NCI-H1105 treated with DMSO at 0.1 percent for 48 hours (cell line): ENCODE measurements at places on chromosomes 13 and 19.

- no peak for DNase-seq
These were observed 4.0 kb upstream of the UBE2M start for GRCh38 chr19:58562122-58563033.

GRCh38 chr19:887072-887471, 5.9 kb downstream of the MED16 start:
- no peak for DNase-seq

- DNase-seq = no peak
These were observed 26.3 kb downstream of the CYP4F2 start for GRCh38 chr19:15871570-15871969.

DNA sequence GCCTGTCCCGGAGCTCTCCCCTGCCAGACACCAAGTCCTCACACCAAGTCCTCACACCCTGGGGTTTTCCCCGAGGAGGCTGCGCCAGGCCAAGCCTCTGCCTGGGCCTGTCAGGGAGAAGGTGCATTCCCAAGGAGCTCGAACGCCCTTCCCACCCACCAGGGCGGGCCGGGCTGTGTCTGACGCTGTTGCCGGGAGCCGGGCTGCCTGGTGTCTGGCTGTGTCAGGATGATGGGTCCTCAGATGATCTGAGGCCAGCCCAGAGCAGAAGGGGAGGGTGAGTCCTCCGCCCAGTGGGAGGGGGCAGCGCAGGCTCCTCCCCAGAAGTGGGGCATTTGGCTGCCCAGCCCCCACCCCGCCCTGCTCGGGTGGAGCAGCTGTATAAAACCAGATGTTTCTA, 2.3 kb upstream of the HAS1 start:
- no peak for DNase-seq

GRCh38 chr13:100235311-100235901, 146.5 kb downstream of the PCCA start:
- peak; percentile 16 for DNase-seq

- DNase-seq = peak; percentile 17
These were observed 608 bp downstream of the CNN2 start for GRCh38 chr19:1026783-1027649.

DNA sequence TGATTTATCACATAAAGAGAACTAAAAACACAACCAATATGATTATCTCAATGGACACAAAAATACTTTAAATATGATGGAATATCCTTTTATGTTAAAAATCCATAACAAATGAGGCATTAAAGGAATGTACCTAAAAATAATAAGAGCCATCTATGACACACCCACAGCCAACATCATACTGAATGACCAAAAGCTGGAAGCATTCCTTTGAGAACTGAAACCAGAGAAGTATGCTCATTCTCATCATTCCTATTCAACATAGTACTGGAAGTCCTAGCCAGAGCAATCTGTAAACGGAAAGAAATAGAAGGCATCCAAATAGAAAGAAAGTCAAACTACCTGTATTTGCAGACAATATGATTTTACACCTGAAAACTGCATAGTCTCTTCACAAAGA, 671.0 kb downstream of the SLITRK1 start:
- DNase-seq = no peak

- no peak for DNase-seq
These were observed 125.1 kb downstream of the RAP2A start for GRCh38 chr13:97559030-97559429.

- no peak for DNase-seq
These were observed 90.2 kb downstream of the RAB20 start for GRCh38 chr13:110471156-110471832.

GRCh38 chr13:45120967-45121831, 889 bp downstream of the GTF2F2 start:
- no peak for DNase-seq

GRCh38 chr13:83378908-83379307, 503.4 kb downstream of the SLITRK1 start:
- no peak for DNase-seq

GRCh38 chr19:16133818-16134217, 9.7 kb upstream of the HSH2D start:
- DNase-seq = no peak

- DNase-seq = no peak
These were observed 88.4 kb upstream of the KLF5 start for GRCh38 chr13:72970301-72970880.

- DNase-seq = peak; percentile 36
These were observed 9.4 kb upstream of the CEACAM16 start for GRCh38 chr19:44689290-44690130.

DNA sequence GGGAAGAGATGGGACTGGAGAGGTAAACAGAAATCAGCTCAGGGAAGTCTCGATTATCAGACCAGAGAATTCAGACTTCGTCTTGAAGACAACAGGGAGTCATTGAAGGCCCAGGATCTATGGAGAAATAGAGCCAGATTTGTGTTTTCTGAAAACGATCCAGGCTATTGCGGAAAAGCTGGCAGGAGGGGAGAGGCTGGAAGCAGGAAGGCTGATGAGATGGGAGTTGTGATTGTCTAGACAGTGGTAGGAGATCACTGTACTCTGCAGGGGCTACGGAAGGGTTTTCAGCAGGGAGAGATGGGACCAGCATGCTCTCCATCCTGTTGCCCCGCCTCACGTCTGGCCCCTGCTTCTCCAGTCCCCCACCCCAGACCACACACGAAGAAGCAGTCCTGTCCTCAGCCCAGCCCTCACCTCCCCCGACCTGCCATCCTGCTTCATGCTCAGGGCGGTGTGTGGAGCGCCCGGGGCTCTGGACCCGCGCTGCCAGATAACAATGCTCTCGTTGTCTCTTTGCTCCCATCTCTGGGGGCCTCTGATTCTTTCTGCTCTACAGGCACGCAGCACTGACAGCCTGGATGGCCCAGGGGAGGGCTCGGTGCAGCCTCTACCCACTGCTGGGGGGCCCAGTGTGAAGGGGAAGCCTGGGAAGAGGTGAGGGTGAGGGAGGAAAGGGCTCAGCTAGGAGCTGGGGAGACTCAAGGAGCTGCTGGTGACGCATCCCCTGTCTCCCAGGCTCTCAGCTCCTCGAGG, 1.9 kb downstream of the ARHGAP33 start:
- DNase-seq = no peak

DNA sequence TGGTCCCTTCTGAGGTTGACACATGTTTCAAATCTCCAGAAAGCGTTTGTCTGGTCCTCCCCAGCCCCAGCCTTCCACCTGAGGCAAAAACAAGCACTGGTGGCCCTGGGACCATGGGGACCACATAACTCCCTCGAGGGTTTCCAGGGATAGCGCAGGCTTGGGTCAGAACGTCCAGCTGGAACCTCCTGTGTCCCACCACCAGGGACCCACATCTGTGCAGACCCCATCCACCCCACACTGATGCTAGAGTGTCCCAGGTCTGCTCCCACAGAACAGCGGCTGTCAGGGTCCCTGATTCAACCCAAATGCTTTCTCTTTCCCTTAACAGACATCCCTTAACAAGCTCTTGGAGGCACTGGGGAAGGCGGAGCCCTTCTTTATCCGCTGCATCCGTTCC, 29.6 kb upstream of the USE1 start:
- DNase-seq = no peak

GRCh38 chr13:28423010-28423409, 71.9 kb downstream of the FLT1 start:
- no peak for DNase-seq

- no peak for DNase-seq
These were observed 755.5 kb downstream of the SLITRK5 start for GRCh38 chr13:88426661-88427060.

- DNase-seq = peak; percentile 55
These were observed 6.6 kb upstream of the FBXW9 start for GRCh38 chr19:12703046-12703445.

DNA sequence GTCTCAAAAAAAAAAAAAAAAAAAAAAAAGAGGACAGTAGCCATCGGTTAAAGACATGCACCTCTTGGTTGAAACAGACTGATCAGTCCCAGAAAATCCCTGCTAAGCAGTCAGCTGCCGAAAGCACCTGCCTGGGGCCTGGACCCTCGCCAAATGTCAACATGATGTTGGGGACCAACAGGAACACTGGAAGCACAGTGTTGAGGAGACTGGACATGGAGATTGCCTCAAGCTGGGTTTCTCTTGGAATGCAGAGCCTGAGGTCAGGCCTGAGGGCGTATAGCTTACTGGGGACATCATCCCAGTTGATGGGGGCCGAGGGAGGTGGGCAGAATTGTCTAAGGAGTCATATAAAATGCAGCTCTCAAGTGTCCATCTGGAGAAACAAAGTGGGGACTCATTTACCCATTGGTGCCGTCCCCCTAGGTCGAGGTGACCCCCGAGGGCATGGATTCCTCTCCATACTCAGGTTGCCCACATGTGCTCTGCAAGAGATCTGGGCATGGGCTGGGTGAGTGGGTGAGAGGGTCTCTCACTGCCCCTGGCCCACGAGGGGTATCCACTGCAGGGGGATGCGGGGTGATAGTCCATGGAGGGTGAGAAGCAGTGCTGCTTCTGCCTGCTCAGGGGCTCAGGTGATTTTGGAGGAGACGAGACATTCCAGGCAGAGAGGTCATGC, 164.5 kb downstream of the URI1 start:
- peak; percentile 10 for DNase-seq

GRCh38 chr19:23774524-23774971, 15.9 kb upstream of the ZNF681 start:
- no peak for DNase-seq

- no peak for DNase-seq
These were observed 91.4 kb downstream of the COL4A1 start for GRCh38 chr13:110215606-110216005.

GRCh38 chr19:49889687-49890348, 6.9 kb downstream of the IL4I1 start:
- DNase-seq = peak; percentile 53

DNA sequence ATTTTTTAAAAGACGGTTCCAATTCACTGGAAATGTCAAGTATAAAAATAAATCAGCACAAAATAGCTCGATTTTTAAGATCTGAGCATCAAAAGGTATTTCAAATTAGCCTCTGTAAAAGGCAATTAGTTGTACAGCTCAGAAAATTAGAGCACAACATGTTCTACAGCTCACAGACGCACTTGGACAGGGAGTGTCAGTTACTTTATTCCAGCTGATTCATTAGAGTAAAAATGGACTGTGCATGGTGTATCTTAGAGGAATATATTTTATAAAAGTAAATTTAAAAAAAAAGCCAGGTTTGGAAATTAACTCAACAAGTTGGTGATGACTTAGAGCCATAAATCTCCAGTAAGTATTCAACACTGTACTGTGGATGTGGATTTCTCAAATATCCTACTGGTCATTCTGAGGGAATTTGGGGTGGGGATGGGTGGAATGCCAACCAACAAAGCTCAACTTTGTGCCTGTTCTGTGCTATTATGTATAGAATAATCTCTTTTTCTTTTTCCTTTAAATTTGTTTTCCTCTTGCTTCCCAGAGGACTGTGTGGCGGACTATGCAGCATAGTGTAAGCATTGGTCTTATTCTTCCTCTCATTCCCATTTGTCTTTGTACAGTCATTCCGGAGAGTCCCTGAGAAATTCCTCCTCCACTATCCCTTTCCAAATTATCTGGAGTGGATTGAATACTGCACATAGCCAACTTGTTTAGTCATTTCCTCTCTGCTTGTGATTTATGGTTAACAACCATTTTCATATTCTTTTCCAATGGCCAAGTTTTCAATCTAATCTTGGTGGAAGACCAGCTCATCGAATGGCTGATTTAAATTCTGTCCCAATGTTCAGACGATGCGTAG, 169.3 kb downstream of the DCT start:
- no peak for DNase-seq

DNA sequence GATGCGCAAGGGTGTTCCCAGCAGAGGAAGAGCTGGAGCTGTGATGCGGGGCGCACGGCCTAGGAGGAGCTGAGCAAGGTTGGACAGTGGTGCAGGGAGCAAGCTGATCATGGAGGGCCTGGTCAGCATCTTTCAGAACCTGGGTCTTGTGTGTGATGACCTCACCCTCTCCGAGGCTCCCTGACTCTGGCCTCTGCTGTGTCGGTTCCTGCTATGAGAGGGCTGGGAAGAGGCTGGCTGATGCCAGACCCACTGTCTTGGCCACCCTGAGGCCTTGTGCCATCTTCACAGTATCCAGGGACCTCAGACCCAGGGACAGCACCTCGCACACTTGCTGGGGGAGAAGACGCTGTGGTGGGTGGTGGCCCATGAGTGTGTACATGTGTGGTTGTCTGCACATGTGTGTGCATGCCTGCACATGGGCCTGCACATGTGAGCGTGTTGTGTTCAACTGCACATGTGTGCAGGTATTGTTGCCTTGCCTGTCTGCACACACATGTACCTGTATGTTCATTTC, 16.5 kb upstream of the C13orf46 start:
- no peak for DNase-seq

DNA sequence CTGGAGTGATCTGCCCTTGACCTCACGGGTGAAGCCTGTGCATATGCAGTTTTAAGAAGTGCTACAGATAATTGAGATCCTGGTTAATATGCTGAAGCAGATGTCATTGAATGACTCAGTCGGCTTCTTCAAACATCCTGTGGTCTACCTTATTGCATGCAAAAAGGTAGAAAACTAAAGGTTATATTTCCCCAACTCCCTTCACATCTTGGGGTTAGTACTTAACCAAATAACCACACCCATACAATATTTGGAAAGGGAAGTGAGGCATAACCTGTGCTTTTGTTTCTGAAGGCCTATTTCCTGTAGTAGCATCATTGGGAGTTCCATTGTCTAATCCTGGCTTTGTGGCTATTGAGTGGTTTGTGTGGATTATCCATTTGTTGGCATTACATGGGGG, 58.3 kb downstream of the RAP2A start:
- no peak for DNase-seq

GRCh38 chr13:51457086-51457815, 4.4 kb upstream of the INTS6 start:
- DNase-seq = no peak

- DNase-seq = no peak
These were observed 1004.2 kb downstream of the UQCRFS1 start for GRCh38 chr19:28208745-28209144.

GRCh38 chr19:1365319-1366269, 18.1 kb upstream of the NDUFS7 start:
- no peak for DNase-seq

DNA sequence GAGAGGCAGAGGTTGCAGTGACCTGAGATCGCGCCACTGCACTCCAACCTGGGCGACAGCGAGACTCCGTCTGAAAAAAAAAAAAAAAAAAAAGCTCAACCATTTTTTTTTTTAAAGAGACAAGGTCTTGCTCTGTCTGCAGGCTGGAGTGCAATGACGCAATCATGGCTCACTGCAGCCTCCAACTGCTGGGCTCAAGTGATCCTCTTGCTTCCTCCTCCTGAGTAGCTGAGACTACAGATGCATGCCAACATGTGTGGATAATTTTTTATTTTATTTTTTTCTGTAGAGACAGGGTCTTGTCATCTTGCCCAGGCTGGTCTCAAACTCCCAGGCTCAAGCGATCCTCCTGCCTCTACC, 10.3 kb downstream of the EHD2 start:
- peak; percentile 42 for DNase-seq

- no peak for DNase-seq
These were observed 12.0 kb upstream of the SHFL start for GRCh38 chr19:10074153-10074552.

DNA sequence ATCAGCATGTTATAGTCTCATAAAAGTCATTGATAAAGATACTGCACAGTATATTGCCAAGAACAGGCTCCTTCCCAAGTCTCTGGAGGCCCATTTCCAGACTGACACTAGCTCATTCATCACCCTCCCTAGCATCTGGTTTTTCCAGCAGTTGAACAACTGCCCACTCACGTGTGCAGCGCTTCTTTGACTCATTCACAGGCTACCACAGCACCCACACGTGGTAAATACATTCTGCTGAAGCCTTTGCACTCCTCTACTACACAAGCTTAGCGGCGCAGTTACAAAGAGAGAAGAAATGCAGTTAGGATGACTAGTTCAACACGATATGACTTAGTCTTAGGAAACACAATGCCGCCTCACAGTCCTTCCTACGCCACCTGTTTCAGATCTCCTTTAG, 87.7 kb downstream of the DOCK9 start:
- DNase-seq = no peak

GRCh38 chr13:112690283-112690929, 568 bp downstream of the ATP11A start:
- peak; percentile 39 for DNase-seq
